ENCODE measurements at places on chromosomes 13 and 19. TPM values are rescaled to one million over a fixed set of nuclear protein-coding genes. Genes with fewer than 3 reads are reported as not detected.

Gene ZNF844
- total RNA-seq: 4.2 TPM

DNA sequence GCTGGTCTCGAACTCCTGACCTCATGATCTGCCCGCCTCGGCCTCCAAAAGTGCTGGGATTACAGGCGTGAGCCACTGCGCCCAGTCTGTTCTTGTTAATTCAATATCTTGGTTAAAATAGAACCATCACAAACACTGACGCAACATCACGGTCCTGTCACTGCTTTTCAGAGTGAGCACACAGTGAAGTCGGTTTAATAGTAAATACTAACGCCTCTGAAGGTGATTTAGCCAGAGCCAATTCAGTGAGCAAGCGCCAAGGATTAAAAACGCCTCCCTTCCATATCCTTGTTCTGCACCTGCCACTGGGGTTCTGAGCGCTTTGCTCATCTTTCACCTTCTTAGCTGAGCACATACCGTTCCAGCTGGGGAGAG is 30.3 kb downstream of the LAMP1 start:
- no peaks in the 10 kb centered on the region for H3K4me1 ChIP-seq
- H3K27me3 ChIP-seq: no peaks in the 10 kb centered on the region
- H3K27ac ChIP-seq: no peak overlapping the region
- no peak for DNase-seq

Gene XPO4
- 8.8 TPM for total RNA-seq

- peak; percentile 64 for DNase-seq
- peak overlapping the region; percentile 68 for H3K4me3 ChIP-seq
- H3K27me3 ChIP-seq: peaks cover 13% of the 10 kb centered on the region
- no peaks in the 10 kb centered on the region for H3K36me3 ChIP-seq
Measured at GRCh38 chr19:29844891-29845573, 33.2 kb downstream of the CCNE1 start.

Gene KLC3
- 32.2 TPM for total RNA-seq

Gene EPSTI1
- total RNA-seq: 6.0 TPM

All from esophagus squamous epithelium (tissue), 5 donors.